Suppressor macrophage treated with lipopolysaccharide for 1 hour (primary cell): ENCODE measurements at places on chromosomes 6 and 20.
A peak's percentile ranks its signal among the peaks of the same experiment; 100 is the strongest.

DNA sequence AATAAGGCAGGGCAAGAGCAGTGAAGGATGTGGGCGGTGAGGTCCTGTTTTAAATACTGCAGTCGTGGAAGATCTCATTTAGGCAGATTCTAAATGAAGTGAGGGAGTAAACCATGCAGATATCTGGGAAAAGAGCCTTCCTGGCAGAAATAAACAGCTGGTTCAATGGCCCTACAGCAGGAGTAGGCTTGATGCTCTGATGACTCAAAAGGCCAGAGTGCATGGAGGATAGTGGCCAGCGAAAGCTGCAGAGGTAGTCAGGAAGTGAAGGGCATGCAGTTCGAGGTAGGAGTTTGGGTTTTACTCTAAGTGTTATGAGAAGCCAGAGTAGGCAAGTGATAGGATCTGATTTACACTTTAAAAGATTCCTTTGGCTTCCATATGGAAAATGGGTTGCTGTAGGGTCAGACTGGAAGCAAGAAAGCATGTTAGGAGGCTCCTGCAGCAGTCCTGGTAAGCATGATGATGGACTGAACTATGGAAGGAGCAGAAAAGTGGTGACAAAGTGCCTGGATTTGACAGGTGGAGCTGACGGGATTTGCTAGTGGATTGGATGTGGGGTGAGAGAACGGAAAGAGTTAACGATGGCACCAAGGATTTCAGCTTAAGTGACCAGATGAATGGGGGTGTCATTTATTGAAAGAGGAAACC lies 150.0 kb downstream of the GJA10 start:
- DNase-seq = no peak

- DNase-seq = no peak
Observed at GRCh38 chr6:52588710-52589091, 11.8 kb upstream of the TRAM2 start.

GRCh38 chr6:151765444-151765886 lies 42.0 kb upstream of the ESR1 start:
- peak; percentile 79 for DNase-seq

DNA sequence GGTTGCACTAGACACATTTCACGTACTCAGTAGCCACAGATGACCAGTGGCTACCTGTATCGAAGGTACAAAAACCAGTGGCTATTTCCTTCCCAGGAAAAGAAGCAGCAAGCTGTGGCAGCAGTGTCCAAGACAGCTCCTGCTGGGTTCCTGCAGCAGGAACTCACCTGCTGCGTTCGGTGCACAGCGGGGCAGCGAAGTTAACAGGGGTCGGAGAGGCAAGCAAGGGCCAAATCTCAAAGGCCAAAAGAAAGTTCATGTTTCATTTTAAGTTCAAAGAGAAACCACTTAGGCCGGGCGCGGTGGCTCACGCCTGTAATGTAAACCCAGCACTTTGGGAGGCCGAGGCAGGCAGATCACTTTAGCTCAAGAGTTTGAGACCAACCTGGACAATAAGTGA lies 26.9 kb downstream of the ASIP start:
- DNase-seq = no peak

GRCh38 chr20:25461281-25461650 lies 53.8 kb downstream of the GINS1 start:
- no peak for DNase-seq

GRCh38 chr6:133895573-133896343 lies 6.8 kb downstream of the TCF21 start:
- no peak for DNase-seq

DNA sequence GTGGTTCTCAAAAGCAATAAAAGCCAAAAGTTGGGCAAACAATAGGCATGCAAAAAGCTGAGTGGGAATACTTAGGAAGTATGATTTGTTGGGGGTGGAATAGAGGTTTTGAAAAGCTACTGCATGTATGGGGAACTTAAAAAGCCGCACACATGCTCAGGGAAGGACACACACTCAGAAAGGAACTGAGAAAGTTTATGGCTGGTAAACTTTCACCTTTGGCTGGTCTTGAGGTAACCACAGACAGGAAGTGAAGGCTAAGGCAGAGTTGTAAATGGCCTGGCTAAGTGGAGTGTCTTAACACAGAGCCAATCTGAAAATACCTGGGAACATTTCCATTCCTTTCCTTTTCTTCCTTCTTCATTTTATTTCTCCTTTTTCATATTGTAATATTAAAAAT lies 134.5 kb upstream of the EXOC2 start:
- no peak for DNase-seq
